ENCODE measurements at places on chromosomes 3 and 15.

DNA sequence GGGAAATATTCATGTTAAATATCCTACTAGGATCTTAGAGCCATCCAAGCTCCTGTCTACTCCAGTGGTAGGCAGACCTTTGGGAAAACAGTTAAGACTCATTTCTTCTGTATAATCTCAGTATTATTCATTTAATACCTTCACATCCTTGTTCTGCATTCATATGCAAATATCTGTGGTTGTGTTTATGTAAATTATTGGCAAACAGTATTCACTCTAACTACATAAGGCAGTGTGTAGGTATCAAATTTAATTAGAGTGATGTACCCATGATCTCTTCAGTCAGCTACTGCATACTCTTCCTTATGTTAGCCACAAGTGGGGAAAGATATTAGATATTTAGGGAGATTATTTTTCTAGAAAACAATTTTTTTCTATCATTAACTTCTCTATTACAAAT, 200.8 kb upstream of the SLC2A2 start:
- DNase-seq: no peak

GRCh38 chr3:175659670-175660350, 800.7 kb downstream of the NAALADL2 start:
- DNase-seq: no peak

DNA sequence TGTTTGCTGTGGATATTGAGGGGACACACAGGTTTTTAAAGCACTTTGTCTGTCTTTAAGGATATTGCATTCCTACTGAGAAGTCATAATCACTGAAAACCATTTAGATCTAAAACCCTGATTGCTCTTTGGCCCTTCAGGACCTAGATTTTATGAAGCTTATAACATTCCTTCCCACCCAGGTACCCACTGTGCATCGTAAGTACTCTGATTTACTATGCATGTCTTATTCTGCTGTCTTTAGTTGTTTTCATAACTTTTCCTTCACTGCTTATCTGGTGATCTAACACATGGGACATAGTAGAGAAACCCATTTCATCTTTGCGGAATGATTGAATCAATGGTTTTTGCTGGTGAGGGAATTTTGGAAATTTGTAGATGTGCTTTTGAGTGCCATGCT, 247.0 kb upstream of the RARB start:
- DNase-seq: no peak

- DNase-seq: no peak
These were observed 21.8 kb upstream of the ANPEP start for GRCh38 chr15:89836267-89837133.

GRCh38 chr3:143071776-143072175, 47.8 kb upstream of the CHST2 start:
- DNase-seq: no peak

GRCh38 chr15:89462198-89462912, 34.0 kb downstream of the RHCG start:
- DNase-seq: no peak

DNA sequence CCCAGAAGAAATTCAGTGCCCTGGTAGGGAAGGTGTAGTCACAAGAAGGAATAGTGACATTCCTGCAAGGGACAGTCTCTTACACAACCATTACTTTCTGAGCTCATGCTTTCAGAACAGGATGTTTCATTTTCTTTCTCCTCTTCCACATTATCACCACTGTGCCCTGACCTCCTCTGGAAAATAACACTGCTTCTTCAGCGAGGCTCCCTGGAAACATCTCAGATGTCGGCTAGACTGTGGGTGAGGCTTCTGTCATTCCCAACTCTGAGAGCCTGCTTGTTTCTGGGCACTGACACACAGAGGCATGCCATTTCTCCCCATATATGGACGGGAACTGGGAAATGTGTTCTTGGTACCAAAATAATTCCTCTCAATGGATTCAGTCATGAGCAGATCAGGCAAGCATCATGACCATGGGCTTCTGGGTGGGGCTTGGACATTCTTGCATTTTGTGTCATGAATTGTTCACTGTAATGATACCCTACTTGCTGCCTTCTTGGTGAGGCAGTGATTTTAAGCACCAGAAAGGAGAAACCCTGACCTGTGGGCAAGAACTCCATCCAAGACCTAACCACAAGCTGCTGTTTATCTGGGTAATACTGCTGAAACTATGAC, 14.3 kb upstream of the TNFAIP8L3 start:
- DNase-seq: no peak

DNA sequence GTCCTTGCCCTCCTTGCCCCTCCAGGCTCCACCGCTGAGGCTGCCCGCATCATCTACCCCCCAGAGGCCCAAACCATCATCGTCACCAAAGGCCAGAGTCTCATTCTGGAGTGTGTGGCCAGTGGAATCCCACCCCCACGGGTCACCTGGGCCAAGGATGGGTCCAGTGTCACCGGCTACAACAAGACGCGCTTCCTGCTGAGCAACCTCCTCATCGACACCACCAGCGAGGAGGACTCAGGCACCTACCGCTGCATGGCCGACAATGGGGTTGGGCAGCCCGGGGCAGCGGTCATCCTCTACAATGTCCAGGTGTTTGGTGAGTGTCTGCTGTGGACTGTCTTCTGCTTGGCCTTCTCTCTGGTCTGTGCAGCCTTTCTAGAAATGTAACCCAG, 61.0 kb downstream of the BOC start:
- DNase-seq: no peak

GRCh38 chr3:177144922-177145321, 52.4 kb downstream of the TBL1XR1 start:
- DNase-seq: no peak

GRCh38 chr3:24005669-24006068, 60.6 kb downstream of the NR1D2 start:
- DNase-seq: no peak

DNA sequence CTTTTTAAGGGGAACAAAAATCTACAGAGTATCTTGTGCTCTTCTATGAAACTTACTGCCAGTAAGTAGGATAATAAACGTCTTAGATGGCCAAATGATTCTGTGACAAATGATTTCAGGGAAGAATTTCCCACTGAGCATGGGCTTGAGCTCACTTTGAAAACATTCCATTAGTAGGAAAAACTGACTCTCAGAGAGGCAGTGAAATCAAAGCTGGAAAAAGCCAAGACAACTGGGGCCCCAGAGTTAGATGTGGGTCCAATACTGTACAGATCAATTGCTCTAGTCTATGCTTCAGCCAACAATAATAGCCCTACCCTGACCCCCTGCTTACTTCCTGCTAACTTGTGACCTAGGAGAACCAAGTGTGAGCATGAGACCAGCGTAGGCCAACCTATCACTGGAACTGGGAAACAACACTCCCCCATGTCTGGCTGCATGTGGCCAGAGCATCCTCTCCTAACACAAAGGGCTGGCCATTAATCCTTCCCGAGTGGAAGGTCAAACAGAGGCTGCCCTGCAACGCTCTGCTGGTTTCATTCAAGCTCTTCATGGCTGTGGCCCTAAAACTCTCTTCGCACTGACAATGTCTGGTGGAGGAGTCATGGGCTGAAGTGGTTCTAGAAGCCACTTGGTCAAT, 68.8 kb downstream of the FOXB1 start:
- no peak for DNase-seq

DNA sequence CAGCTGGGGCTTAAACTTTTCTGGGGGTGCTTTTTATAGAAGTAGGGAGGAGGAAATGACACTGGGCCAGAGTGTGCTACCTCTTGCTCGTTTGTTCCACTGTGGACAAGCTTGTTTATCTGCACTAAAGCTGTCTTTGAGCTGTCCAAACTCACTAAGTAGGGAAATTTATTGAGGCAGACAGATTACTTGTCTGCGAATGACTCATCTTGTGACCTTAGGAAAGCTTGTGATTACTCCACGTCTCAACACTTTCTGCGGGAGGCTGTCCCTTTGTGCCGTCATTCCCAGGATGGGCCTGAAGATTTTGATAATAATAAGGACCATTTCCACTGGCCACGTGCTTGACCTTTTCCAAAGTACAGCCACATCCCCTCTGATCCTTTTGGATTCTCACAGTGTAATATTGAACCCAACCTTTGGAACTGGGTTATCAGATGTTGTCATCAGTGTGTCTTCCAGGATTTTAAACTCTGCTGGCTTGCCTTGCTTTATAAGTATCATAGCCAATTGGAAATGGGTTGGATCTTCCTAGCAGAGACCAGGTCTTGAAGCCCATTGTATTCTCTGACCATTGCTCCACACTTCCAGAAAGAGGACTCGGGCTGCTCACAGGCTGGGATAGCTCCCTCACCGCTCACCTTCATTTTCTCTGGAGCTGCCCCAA, 84.7 kb downstream of the AGBL1 start:
- DNase-seq: no peak

DNA sequence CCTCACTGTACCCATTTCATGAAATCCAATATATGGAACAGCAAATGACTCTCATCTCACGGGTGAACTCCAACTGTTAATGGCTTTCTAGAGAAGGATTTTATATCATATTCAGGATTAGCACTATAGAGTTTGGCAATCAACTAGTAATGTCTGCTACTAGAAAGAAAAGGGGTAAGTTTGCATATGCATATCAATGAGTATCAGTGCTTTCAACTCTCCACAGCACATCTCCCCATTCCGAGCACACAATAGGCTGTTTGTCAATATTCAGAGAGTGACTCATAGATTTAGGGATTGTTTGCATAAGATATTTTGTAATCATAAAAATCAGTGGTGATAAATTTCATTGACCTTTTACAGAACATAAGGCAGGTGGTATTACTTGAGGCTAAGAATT, 163.2 kb upstream of the LMCD1 start:
- DNase-seq: no peak

GRCh38 chr15:92091155-92091734, 237.7 kb downstream of the SLCO3A1 start:
- no peak for DNase-seq

DNA sequence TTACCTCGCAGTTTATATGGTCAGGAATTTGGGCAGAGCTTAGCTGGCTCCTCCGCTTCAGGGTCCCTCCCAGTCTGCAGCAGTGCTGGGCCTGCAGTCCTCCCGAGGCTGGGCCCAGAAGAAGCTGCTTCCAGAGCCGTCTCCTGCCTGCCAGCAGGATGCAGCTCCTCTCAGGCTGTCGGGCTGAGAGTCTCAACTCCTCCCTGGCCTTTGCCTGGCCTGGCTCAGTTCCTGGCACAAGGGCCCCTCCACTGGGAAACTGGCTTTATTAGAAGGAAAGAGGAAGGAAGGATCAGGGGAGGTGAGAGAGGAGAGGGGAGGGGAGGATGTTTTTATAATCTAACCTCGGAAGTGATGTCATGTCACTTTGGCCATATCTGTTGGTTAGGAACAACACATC, 72.8 kb downstream of the GABRG3 start:
- no peak for DNase-seq

DNA sequence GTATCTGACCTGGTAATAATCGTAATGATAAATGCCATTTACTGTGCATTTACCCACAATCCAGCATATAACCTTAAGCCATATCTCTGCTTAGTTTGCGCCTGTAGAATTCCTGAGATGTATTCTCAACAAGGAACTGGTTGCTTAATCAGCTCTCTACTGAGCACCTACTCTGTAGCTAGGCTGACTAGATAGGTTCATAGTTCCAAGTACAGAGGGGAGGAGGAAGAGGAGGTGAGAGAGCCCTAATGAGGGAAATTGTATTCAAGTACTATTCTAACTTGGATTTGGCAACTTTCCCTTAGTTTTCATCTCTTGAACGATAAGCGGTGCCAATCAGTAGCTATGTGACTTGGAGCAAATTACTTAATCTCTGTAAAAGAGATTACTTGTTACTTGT, 5.6 kb upstream of the AKAP13 start:
- DNase-seq: no peak

GRCh38 chr3:98109807-98110549, 20.5 kb upstream of the OR5H1 start:
- no peak for DNase-seq

- DNase-seq: no peak
These were observed 203.7 kb upstream of the UMPS start for GRCh38 chr3:124526601-124527000.

DNA sequence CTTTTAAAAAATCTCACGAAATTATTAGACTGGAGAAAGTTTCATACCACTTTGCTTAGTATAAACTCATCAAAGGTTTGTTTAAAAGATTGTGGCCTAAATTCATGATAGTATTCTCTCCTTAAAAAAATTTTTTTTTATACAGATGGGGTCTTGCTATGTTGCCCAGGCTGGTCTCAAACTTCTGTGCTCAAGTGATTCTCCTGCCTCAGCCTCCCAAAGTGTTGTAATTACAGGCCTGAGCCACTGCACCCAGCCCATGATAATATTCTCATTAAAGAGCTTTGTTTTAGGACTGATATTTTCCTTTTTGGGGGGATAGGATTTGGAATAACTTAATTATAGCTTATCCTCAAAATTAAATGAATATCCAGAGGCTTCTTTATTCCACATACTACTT, 19.9 kb downstream of the ECT2 start:
- DNase-seq: no peak

DNA sequence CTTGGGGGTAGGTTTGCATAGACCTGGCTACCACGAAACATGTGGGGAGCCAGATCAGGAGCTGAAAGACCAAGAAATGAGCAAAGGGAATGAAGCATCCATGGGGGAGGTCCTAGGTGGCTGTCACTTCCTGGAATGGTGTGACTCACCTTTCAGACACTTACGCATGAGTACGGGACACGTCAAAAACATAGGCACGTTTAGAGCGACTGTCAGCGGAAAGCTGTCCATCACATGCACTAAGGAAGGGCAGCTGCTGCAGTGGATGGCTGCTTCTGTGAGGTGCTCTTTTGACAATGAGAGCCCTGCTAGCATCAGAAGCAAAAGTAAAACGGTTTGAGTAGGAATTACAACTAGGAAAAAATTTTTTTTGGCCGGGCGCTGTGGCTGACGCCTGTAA, 244.6 kb upstream of the CCDC54 start:
- no peak for DNase-seq

DNA sequence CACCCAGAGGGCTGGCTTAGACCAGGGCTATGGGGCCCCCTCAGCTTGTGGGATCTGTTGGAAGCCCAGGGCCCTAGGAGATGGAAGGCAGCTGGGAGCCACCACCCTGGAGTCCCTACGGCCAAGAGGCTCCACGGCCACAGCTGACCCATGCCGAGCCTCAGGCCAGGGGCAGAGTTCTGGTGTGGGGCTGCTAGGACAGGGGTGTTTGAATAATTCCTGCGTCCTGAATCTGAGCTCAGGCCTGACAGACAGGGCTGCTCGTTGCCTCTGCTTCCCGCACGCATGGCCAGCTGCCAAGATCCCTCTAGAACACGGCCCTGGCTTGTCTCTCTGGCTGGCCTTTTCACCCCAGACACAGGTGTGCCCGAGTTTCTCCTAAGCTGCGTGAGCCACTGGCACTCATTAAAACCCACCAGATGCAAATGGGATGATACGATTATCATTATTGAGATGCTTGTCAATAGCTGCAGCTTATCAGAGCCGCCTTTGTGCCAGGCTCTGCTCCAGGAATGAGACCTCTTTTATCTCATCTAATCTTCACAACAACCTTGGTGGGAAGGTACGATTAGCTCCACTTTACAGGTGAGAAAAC, 70.2 kb downstream of the EFCAB12 start:
- DNase-seq: no peak

DNA sequence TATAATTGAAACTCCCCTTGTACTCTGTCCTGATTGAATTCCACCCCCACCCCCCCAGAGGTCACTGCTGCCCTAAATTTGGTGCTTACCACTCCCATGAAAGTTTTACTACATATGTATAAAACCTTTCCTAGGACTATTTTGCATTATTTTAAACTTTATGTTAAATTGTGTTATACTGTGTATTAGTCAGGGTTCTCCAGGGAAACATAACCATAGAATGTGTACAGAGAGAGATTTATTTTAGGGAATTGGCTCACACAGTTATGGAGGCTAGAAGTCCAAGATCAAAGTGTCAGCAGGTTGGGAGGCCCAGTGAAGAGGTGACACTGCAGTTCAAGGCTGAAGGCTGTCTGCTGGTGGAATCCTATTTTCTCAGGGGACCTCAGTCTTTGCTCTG, 29.2 kb downstream of the BFSP2 start:
- DNase-seq: no peak

GRCh38 chr15:99253381-99254090, 2.3 kb downstream of the LRRC28 start:
- no peak for DNase-seq
